ENCODE measurements at places on chromosomes 7 and 10. TPM values are rescaled to one million over a fixed set of nuclear protein-coding genes. Genes with fewer than 3 reads are reported as not detected.

ASZ1 gene
- polyA plus RNA-seq: not detected

TAS2R41 gene
- not detected for polyA plus RNA-seq

TMEM130 gene
- polyA plus RNA-seq: 4.4 TPM

VAX1 gene
- not detected for polyA plus RNA-seq

GRM3 gene
- 0.16 TPM for polyA plus RNA-seq

ZNF365 gene
- 0.48 TPM for polyA plus RNA-seq

SMKR1 gene
- polyA plus RNA-seq: 1.1 TPM

Data from large intestine (tissue), 12 donors.